ENCODE measurements at places on chromosomes 1 and 21.

- DNase-seq = no peak
Measured at GRCh38 chr1:97942161-97943123, 21.6 kb upstream of the DPYD start.

- no peak for DNase-seq
Measured at GRCh38 chr1:228197555-228198147, 10.2 kb upstream of the OBSCN start.

DNA sequence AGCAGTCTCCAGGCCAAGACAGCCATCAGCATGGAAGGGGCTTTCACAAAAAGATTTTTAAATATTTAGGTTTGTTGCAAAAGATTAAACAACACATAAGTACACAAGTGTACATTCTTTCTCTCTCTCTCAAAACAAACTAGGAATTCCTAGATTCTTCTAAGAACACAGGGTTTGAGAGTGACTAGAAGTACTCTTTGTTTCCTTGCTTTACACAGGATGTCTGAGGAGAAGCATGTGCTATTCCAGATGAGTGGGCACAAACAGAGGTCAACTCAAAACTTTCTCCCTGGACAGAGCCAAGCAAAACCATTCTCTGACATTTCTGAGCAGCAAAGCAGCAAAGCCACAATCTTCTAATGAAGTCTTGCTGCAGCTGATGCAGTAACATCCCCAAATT is 210.6 kb upstream of the HOOK1 start:
- no peak for DNase-seq

GRCh38 chr1:117824616-117825015 is 104.8 kb downstream of the GDAP2 start:
- DNase-seq = no peak

DNA sequence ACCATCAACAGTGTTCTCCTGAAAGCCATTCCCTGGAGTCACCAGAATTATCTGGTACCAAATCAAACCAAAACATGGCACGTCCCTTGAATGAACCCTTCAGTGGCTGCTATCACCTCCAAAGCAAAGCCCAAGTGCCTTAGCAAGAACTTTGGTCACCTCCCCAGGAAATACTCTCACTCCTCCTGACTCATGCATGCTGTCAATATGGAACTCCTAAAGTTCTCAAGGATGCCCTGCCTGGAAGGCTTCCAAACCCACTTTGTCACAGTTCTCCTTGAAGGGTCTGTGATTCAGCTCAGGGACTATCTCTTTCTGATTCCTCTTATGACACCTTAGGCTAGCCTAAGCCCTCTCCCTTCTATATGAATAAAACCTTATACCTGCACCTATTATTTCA is 146.1 kb upstream of the RUNX1 start:
- DNase-seq = no peak

- no peak for DNase-seq
Measured at GRCh38 chr1:235206533-235207208, 45.6 kb upstream of the RBM34 start.

GRCh38 chr1:1262758-1263157 is 10.9 kb downstream of the UBE2J2 start:
- DNase-seq = no peak
